Fibroblast of skin of left biceps (primary cell): ENCODE measurements at places on chromosomes 12 and 14.
A peak's percentile ranks its signal among the peaks of the same experiment; 100 is the strongest.

GRCh38 chr12:14416658-14417057 is 51.2 kb downstream of the ATF7IP start:
- DNase-seq: peak; percentile 73

DNA sequence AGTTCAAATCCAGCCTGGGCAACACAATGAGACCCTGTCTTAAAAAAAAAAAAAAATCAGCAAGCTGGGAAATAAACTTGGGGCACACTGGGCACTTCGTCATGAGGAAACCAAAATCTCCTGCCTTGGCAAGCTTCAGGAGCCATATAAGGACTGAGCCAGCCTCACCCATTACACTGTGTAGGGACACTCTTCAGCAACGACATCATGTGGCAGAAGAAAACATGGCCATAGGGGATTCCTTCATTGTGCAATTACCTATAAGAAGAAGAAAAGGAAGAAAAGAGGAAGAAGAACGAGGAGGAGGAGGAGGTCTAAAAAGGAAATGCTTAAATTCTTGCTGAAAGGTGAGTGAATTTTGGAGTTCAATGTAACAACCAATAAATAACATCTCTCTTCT is 26.1 kb upstream of the IFNG start:
- DNase-seq: no peak

GRCh38 chr12:89306827-89307473 is 45.4 kb downstream of the DUSP6 start:
- no peak for DNase-seq

DNA sequence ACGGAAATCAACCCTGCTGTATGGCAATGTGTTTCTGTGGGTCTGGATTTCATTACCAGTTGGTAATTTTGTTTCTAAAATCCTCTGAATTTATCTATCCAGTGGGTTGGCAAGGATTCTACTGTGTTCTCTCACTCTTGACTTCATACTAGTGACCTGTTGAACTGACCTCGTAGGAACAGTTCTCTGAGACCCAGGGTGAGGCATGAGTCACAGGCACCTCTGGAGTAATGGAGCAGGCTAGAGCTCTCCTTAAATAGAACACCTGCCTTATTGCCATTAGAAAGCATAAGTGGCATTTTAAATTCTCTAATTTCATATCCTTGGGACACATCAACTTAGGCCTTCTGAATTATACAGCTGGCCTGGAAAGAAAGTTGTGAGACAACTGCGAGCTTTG is 258.3 kb upstream of the NAV3 start:
- DNase-seq: no peak

- DNase-seq: no peak
These were observed 56.2 kb upstream of the VPS33A start for GRCh38 chr12:122322501-122322900.

GRCh38 chr14:45094275-45094674 is 10.4 kb downstream of the PRPF39 start:
- DNase-seq: no peak

DNA sequence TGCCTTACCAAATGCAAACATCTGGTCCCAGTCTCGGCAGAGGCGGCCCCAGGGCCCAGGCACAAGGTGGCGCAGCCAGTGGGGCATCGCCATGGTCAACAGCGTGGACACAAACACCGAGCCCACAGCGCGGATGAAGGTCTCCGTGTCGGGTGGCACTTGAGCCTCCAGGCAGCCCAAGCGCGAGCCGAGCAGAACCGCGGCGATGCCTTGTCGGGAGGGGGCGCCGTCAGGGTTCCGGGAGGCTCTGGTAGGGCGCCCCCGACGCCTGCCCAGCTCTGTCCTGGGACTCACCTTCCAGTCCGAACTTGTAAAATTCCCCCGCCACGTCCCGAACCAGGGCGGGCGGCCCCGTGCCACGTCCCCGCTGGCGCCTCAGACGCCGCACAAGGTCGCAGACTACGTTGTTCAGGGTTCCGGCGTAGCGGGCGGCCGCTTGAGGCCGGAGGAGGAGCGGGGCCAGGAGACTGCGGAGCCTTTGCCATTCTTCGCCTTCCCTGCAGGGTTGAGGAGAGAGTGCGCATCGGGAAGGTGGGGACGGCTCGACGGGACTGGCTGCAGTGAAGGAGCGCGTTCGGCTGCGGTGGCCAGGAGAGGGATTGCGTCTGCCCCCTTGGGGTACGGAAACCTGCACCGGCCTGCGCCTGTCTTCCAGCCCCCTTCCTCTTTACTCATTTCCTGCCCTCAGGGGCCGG is 1.7 kb downstream of the CYP27B1 start:
- no peak for DNase-seq

- DNase-seq: no peak
These were observed 735 bp downstream of the RNASE6 start for GRCh38 chr14:20781803-20782202.
